ENCODE measurements at places on chromosomes 11 and 22.

- DNase-seq = peak; percentile 45
Measured at GRCh38 chr22:29313126-29313575, 2.3 kb downstream of the RASL10A start.

DNA sequence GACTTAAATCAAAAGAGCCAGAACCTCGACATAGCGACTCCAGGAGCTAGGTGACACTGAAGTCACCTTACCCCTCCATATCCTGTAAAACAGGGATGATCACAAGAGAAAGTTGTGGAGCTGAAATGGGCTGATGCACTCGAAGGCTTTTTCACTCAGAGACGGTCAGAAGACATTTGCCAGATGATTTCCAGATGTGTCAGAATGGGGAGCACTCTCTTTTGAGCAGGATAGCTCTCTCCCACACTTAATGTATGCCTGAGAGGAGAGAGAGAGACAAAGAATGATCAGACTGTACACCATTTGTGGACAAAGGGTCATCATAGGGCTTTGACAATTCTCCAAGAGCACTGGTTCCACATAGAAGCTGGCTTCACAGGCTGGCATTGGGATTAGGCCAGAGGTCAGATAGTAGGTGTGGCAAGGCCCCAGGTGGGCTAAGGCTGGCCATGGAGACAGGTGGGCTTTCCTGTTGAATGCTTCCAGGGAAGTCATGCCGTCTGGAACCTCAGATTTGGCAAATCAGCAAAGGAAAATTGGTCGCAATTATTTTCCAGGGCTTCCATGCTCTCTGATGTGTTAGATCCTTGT, 42.3 kb upstream of the ETS1 start:
- DNase-seq = no peak

- no peak for DNase-seq
Measured at GRCh38 chr22:40878922-40879321, 17.0 kb upstream of the DNAJB7 start.

DNA sequence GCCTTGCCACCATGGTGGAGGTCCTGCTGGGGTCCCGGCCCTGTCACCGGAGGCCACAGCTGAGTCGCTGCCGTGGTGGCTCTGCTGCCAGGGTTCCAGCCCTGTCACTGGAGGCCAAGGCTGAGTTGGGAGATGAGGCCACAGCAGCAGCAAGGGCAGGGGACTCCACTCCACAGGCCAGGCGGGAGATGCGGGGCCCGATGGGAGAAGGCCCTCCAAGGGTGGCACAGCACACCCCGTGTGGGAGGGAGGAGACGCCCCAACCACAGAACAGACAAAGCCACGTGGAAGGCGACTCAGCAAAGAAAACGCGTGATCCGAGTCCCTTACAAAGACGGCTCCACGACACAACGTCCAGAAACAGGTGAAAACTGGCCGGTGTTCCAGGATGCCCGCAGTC, 159.3 kb downstream of the BRD1 start:
- DNase-seq = no peak

GRCh38 chr11:77259641-77260040, 41.8 kb downstream of the GDPD4 start:
- DNase-seq = peak; percentile 81

- DNase-seq = peak; percentile 80
Measured at GRCh38 chr11:29119116-29119515, 897.7 kb downstream of the KCNA4 start.

GRCh38 chr11:71447791-71448256, 369 bp downstream of the DHCR7 start:
- no peak for DNase-seq

- peak; percentile 93 for DNase-seq
Measured at GRCh38 chr11:46210133-46210636, 67.3 kb upstream of the CREB3L1 start.

GRCh38 chr22:44259366-44260215, 53.2 kb downstream of the SHISAL1 start:
- DNase-seq = no peak

GRCh38 chr22:22431271-22432220, 77.0 kb downstream of the ZNF280B start:
- peak; percentile 56 for DNase-seq

GRCh38 chr11:117744471-117745150, 52.4 kb downstream of the DSCAML1 start:
- no peak for DNase-seq

- no peak for DNase-seq
Measured at GRCh38 chr22:23200898-23201297, 20.6 kb downstream of the BCR start.

DNA sequence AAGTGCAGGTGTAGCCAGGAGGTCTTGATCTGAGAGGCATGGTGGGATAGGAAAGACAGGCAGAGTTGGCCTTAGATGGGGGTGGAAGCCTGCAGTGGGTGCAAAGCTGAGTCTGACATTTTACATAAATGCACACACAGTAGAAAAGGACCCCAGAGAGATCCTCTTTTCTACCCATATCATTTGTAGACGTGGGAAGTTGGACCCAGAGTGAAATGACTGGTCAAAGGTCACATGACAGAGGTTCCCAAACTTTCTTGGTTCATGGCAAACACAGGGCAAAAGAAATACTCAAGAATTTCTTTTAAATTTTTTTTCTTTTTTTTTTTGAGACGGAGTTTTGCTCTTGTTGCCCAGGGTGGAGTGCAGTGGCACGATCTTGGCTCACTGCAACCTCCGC, 6.2 kb upstream of the FOXRED2 start:
- no peak for DNase-seq

DNA sequence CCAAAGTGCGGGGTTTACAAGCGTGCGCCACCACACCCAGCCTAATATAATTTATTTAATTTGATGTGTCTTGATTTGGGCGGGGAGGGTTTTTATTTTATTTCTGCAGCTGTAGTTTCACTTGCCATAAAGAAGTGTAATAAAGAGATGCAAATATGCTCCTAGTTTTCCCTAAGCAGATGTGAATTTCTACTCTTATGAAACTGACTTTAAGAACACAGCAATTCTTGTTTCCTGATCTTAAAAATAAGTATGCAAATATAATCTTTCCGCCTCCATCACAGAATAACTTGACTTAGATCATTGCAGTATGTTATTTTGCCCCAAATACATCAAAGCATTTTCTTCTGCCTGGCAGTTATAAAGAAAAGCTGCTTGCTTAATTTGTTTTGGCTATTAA, 4.4 kb downstream of the SPCS2 start:
- no peak for DNase-seq

DNA sequence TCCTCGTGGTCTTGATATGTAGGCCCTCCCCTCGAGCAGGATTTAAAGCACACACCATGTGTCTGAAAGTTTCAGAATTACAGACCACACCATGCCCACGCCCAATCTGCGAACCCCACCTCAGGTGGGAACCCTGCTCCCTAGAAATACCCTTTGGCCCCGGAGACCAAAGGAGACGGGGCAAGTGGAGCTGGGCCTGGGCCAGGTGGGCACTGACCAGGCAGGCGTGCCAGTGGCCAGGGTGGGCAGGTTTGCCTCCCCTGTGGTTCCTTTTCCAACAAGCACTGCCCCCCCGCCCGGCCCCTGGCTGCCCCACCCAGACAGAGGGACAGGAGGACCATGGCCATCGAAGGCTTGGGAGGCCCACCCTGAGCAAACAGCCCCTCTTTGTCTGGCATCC, 400.4 kb downstream of the TBC1D22A start:
- DNase-seq = no peak

DNA sequence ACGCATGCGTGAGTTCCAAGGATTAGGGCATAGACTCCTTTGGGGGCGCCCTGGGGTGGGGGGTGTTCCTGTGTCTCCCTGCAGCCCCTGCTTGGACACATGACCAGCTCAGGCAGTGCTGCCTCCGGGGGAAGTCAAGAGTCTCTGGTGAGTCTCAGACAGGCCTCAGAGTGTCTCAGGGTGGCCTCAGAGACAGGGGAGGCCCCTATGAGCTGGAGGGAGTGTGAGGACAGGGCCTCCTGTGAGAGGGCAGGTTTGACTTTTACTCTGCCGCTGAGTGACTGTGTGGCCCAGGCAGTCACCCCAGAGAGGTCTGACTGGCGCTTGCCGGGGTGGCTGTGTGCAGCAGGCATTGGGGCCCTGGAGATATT, 41.2 kb upstream of the KCNQ1OT1 start:
- DNase-seq = no peak

GRCh38 chr11:13228572-13228971, 49.0 kb upstream of the BMAL1 start:
- DNase-seq = no peak

- DNase-seq = no peak
Measured at GRCh38 chr11:62399172-62399877, 19.5 kb upstream of the SCGB1A1 start.

GRCh38 chr11:110757066-110757465, 44.8 kb upstream of the ARHGAP20 start:
- no peak for DNase-seq

DNA sequence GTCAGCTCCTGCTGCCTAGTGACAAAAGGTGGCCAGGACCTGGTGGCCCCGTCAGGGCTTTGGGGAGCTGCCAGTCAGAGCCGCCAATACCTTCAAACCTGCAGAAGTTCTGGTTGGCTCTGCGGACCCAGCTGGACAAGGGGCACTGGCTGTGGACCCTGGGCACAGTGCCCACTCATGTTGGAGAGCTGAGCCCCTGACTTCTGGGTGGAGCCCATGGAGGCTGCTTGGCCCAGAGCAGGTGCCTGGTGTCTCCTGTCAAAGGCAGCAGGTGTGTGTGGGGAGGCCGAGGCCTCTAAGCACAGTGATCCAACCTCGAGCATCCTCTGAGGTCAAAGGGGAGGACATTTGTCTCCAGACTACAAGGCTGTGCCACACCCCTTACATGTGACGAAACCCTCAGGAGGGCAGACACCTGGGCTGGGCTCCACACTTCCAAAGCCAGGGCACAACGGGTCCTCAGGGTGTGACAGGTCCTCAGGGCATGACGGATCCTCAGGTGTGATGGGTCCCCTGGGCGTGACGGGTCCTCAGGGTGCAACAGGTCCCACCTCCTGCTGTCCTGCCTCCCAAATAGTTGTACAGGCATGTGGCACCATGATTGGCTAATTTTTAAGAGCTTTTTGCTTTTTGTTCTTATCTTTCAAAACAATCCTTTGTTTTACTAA, 37.0 kb downstream of the MUC2 start:
- no peak for DNase-seq

DNA sequence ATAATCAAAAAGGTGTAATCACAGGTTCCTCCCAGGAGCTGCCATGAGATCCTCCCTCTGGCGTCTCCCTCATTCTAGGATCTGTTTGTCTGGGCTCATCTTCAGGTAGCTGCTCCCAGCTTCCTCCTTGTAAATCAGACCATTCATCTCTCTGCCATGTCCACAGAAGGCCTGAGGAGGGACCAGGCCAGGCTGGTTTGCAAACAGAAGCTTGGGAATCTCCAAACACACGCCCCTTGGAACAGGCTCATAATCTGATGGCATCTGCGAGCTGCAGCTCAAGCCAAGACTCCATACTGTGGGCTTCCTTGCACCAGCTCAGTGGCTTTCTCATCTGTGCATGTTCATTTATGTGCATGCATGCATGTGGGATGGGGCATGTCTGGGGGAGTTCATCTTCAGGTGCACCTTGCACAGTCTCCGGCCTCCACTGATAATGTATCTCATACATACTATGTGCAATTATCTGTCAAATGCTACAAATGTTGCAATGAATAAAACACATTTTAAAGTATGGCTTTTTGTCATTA, 134.9 kb downstream of the NXPE2 start:
- no peak for DNase-seq

- DNase-seq = no peak
Measured at GRCh38 chr11:8661001-8661795, 21.3 kb downstream of the TRIM66 start.

DNA sequence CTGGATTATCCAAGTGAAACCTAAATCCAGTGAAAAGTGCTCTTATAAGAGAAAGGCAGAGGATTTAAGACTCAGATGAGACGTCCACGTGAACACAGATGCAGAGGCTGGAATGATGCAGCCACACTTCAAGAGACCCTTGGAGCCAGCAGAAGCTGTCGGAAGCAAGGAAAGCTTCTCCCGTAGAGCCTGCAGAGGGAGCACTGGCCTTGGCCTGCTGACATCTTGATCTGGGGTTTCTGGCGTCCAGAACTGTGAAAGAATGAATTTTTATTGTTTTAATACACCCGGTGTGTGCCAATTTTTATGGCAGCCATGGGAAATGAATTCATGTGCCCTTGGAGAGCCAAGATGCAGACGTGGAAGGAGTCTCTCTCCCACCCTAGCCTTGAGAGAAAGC, 407.0 kb upstream of the B3GAT1 start:
- DNase-seq = no peak

DNA sequence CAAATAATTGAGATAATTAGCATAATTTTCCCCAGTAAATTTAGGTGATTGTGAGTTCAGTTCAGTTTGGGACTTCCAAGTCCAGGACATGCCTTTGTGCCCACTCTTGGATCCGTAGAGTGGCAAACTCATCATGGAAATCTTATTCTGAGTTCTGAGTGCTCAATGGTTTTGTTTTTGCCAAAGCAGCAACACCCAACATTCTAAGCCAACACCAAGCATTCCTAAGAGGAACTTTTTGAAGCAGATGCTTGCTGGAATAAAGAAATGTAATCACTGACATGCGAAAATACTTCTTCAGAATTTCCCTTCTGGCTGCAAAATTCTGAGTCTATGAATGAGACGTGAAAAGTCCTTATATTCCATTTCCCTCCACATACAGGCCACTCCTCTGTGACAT, 10.4 kb downstream of the MMP27 start:
- DNase-seq = no peak

DNA sequence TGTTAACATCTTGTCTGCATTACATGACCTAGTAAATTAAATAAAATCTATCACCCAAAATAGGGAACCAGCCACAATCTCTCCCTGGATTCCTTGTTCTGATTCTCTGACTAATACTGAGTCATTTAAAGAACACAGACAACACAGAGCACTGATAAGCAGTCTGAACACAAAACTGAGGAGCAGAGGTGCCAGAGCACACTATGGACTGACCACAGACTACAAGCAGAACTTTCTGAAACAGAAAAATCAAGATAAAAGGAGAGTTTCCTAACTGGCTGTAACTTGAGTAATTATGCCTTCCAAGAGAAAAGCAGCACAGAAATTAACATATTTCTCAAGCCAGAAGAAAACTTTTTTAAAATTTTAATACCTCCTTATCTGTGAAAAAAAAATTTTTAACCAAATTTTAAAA, 128.8 kb downstream of the SGSM3 start:
- DNase-seq = peak; percentile 98

GRCh38 chr11:64553554-64554201, 37.3 kb upstream of the SLC22A12 start:
- DNase-seq = peak; percentile 39

GRCh38 chr11:11757909-11758308, 83.9 kb upstream of the USP47 start:
- DNase-seq = no peak

GRCh38 chr11:44628730-44629700, 63.6 kb downstream of the CD82 start:
- no peak for DNase-seq

Data from iris pigment epithelial cell (primary cell).